MG63 (cell line): ENCODE measurements at places on chromosomes 11 and 22. TPM values are rescaled to one million over a fixed set of nuclear protein-coding genes. Genes with fewer than 3 reads are reported as not detected.

DRAP1 gene
- total RNA-seq = 276 and 419 TPM in 2 replicates

SLC37A2 gene
- 0.07 and 0.79 TPM in 2 replicates for total RNA-seq

ALG8 gene
- total RNA-seq = 33.6 and 110 TPM in 2 replicates

POU2AF3 gene
- not detected in 2 replicates for total RNA-seq

OR5D16 gene
- total RNA-seq = not detected in 2 replicates

PNPLA2 gene
- total RNA-seq = 4.2 and 12.4 TPM in 2 replicates

FADD gene
- total RNA-seq = 37.8 and 91.0 TPM in 2 replicates
